ENCODE measurements at places on chromosomes 16 and 17. TPM values are rescaled to one million over a fixed set of nuclear protein-coding genes. Genes with fewer than 3 reads are reported as not detected.

GRCh38 chr17:74089869-74090464, 113.5 kb upstream of the RPL38 start:
- no peak for DNase-seq

GRCh38 chr16:68400924-68401460, 47.3 kb downstream of the SMPD3 start:
- no peak for DNase-seq

C17orf78 gene
- polyA plus RNA-seq, result not detected

- no peak for DNase-seq
Measured at GRCh38 chr16:69508033-69508755, 57.6 kb upstream of the NFAT5 start.

- no peak for DNase-seq
Measured at GRCh38 chr16:30458561-30459394, 13.1 kb upstream of the SEPHS2 start.

DNA sequence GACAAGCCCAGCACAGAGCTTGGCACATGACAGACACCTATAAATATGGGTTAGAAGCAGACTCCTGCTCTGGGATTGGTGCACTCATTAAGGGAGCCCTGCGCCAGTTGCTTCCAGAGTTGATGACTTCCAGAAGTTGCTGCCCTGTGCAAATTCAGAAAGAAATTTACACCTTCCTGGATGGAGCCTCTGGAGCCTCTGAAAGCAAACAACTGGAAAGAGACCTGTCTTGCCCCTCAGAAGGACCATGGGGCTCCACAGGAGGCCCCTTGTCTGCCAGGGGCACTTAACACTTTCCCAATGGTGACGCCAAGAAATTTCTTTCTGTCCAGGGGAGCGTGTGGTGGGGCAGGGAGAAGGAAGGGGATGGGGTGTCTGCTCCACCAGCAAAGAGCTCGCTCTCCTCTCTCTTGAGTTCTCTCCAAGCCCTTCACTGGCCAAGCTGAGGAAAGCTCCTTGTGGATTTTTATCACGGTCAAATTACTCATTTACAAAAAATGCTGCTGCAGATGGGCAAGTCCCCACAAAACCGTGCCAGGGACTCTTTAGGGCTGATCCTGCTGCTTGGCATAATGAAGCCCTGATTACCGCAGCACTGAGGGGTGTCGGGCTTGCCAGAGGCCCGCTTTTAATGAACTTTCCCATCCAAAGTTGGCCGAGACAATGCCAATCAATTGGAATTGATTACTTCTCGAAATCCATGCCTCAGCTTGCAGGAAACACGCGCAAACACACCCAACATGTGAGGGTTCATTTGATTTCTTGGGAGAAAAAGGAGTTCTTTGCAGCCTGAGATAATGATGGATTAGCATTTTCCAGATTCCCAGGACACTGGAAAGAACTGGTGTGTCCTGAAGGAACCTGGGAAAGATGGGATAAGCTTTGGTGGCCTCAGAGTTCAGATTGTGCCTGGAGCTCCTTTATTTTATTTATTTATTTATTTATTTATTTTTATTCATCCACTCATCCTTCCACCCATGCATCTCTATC, 583.6 kb upstream of the CDH5 start:
- no peak for DNase-seq

DNA sequence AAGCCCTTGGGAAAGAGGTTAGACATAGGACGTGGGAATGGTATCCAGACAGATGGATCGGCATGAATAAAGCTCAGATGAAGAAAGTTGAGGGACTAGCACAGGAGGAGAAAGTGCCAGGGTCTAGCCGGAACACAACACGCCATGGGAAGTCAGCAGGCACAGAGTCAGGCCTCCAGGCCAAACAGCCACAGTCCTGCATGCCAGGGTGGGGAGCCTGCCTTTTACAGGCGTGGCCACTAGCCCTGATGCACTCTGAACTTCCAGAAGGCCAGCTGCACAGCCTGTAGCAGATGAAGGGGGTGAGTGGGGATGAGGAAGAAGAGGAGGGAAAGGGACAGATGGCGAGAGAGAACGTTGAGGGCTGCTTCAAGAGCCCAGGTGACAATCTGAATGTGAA, 5.2 kb downstream of the B9D1 start:
- DNase-seq, result no peak

GRCh38 chr17:44779211-44780025, 20.6 kb downstream of the ADAM11 start:
- peak; percentile 59 for DNase-seq

GDPD1 gene
- polyA plus RNA-seq, result 10.2 TPM

- DNase-seq, result no peak
Measured at GRCh38 chr16:87196231-87196630, 121.0 kb downstream of the C16orf95 start.
